Activated naive CD4-positive, alpha-beta T cell (primary cell): ENCODE measurements at places on chromosomes 12 and 14.

GRCh38 chr12:26205941-26206340 lies 10.6 kb downstream of the SSPN start:
- no peak for DNase-seq

DNA sequence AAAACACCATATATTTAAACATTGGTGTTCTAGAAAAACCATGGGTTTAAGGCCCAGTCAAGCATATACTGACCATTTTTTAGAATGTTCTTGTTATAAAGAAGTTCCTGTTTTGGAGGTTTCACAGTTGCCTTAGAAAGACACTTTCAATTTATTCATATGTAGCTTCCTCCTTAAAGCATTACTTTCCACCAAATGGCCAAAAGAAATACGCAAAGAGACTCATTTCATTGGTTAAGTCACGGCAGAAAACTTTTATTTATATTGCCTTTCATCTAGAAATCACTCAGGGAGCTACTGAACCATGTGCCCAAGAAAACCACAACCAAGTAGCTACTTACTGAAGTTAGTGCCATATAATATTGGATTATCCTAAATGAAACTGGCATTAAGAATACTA lies 40.0 kb downstream of the MYBPC1 start:
- no peak for DNase-seq

DNA sequence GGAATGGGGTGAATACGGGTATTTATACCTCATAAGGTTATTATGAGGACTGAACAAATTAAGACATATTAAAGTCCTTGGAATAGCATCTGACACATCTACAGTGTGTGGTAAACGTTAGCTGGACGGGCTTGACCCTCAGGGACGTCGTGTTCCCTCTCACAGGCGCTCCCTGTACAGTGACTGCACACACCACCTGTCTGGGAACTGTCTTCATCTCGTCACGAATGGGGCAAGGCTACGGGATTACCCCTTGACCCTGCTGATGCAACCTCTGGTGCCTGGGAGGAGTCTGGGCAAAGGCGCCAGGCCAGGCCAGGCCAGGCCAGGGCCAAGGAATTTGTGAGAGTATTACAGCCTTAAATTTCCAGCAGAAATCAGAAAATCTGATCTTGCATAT lies 191.1 kb downstream of the CALM1 start:
- DNase-seq: no peak

DNA sequence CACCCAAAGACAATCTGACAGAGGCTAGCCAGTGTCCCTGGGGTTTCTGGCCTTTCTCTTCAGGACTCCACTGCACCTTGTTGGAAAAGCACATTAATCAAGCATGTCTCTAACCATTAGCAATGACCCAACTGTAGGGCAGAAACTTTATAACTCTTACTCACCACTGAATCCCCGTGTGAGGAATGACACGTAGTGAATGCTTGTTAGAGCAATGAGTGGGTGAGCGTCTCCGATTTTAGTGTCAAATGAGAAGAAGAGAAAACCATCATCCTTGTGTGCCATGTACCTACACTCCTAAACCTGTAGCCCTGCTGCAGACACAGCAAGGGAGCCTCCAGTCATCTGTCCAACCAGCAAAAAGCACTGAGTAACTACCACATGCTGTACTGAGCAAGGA lies 56.5 kb upstream of the GPR68 start:
- DNase-seq: no peak

GRCh38 chr14:73770977-73771847 lies 57.0 kb upstream of the PNMA1 start:
- DNase-seq: no peak

DNA sequence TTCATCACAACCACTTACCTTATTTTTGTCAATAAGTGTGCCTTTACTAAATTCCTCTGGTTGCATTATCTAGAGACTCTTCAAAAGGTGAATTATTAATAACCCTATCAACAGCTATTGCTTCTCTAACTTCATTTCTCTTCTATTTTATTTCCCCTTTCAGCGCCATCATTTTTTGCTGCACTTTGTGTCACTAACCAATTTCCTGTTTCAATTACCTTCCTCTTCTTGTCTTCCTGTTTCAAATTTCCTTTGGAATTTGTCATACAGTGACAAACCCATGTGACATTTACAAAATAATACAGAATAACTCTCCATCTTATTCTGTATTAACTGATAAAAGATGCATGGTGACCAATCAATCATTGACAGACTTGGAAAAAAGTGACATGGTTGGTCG lies 12.2 kb upstream of the CLEC2A start:
- no peak for DNase-seq

GRCh38 chr14:68548194-68549076 lies 244.4 kb downstream of the ZFP36L1 start:
- no peak for DNase-seq

GRCh38 chr14:47389535-47389934 lies 285.9 kb downstream of the MDGA2 start:
- no peak for DNase-seq

DNA sequence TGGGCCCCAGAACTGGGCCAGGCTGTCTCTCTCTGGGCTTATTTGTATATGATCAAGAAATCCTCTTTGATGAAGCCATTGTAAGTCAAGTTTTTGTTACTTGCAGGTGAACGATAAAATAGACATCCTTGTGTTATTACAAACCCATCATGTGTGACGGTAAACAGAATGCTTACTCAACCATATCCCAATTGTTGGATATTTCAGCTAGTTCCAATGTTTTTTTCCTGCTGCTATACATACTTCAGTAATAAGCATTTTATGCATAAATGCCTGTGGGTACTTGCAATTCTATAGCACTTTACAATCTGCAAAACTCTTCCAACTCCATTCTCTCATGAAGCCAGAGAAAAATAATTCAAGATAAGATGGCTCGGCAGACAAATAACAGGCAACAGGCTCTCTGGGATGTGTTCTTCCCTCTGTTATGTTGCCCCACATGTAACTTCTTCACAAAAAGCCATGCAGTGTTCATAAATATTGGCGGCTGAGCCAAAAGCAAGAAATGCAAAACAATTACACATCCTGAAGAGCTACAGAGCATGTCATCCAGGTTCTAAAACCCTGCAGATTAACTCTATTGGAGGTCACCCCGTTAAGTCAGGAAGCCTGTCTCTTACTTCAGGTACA lies 69.5 kb downstream of the CLMN start:
- DNase-seq: no peak

DNA sequence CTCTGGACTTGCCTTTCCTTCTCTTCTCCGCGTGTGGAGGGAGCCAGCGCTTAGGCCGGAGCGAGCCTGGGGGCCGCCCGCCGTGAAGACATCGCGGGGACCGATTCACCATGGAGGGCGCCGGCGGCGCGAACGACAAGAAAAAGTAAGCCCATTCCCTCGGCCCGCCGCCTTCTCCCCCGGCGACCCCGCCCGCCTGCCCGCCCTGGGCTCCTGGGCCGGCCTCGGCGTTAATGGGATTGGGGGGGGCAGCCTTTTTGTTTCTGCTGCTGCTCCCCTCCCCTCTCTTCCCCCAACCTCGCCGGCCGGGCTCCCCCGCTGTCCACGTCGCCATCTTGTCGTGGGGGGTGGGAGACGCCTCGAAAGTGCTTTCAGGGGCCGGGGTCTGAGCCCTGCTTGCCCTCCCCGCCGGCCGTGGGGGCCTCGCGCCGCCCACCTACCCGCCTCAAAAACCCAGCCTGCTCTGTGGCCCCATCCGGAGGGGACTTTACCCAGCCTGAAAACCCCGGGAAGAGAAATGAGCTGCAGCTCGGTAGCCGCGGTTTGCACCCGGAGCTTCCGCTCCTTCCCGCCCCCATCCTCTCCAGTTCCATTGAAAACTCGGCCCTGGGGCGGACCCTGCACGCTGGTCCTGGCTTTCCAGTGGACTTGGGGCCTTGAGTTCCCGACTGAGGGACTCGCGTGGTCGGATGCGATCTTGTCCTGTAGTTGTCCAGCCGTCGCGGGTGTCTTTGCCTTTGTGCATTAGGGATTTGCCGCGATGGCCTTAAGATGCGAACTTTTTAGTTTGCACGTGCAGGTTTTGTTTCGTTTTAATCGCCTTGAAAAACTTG lies 598 bp downstream of the HIF1A start:
- peak; percentile 38 for DNase-seq

DNA sequence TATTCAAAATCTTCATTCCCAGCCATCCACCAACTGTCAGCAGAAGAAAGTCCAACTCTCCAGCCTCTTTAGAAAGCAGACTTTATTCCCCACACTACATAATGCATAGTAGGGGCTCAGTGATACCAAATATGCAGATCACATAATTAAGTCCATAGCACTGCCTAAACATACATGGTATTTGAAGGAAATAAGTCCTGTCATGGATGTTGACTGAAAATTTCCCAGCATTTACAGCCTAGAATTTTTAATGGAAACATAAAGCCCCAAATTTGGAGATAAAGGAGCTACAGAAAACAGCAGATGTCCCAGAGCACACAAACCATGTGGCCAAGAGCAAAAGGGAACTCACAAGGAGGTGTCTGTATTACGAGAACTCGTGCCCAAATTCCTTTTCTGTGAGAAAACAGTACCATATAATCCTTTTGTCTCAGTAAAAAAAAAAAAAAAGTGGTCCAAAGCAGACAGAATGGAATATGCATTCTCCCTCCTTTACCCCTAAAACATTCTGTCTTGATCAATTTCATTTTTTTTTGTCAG lies 920.5 kb downstream of the NRXN3 start:
- DNase-seq: no peak

DNA sequence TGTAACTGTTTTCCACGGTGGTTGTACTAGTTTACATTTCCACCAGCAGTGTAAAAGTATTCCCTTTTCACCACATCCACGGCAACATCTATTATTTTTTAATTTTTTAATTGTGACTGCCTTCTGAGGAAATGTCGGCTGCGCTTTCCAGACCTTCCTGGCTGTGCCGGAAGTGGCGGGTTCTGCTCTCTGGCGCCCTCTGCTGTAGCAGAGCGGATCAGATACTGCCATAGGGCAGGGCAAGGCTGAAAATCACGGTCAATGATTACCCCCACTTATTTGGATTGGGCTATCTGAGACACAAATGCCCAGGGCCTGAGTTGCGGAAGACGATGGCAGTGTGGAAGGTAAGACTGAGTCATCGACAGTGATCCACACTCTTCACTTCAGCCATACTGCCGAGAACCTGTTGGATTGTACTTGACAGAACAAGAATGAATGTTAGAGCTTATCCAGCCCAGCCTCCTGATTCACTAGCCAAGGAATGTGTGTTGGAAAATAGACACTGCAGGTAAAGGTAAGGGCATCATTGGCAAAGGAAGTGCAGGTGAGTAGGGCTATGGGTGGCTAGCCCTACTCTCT lies 124.2 kb downstream of the NTF3 start:
- no peak for DNase-seq

GRCh38 chr12:20006871-20007730 lies 361.2 kb upstream of the PDE3A start:
- no peak for DNase-seq

DNA sequence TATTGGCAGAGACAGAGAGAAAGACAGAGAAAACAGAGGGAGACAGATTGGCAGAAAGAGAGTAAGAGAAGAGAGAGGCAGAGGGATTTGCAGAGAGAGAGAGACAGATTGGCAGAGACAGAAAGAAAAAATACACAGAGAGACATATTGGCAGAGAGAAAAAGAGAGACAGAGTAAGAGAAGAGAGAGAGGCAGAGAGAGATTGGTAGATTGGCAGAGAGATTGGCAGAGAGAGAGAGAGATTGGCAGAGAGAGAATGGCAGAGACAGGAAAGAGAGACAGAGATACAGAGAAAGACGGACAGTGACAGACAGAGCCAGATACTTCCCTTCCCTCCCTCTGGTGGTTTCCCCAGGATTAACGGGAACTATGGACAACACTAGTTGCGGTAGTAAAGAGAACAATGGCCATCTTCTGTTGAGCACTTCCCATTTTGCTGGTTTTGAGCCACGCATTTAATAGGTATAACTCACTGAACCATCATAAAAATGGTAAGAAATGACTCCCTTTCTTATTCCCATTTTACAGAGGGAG lies 2.6 kb upstream of the NOS1 start:
- no peak for DNase-seq

GRCh38 chr14:76950055-76951020 lies 78.2 kb downstream of the IRF2BPL start:
- DNase-seq: no peak

GRCh38 chr12:108449478-108449877 lies 65.6 kb upstream of the FICD start:
- no peak for DNase-seq

DNA sequence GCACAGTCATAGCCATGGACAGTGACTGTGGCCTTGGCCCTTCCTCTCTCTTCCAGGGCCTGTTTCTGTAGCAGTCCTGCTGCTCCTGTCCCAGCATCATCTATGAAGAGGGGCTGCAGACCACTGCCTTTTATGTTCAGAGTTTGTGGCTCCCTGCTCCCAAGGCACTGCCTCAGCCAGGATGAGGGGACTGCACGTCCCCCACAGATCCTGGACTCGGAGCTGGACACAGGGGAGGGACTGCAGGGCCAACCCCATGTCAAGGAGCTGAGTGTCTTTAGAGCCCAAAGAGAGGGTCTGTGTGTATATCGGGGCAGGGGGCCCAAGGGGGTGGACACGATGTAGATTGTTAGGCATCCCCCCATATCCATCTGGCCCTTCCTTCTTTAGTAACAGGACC lies 60.6 kb upstream of the DIO3 start:
- no peak for DNase-seq

- no peak for DNase-seq
These were observed 63.2 kb upstream of the PTPRR start for GRCh38 chr12:70983692-70984091.

DNA sequence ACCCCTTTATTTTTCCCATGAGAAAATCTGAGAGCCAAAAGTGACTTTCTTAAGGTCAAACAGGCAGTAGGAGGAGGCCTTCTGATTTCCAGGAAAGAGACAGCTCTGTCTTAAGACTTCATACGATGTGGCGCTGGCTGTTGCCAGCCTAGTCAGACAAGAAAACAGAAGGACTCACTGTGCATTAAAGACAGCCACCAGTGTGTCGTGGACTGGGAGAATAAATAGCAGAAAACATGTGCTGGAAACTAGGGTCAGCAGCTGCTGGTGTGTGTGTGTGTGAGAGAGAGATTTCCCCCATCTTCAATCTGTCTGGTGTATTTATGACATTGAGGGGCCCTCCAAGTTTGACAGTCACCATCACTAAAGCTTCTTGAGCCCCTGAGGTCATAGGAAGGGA lies 708.6 kb upstream of the TMEM132C start:
- DNase-seq: no peak

DNA sequence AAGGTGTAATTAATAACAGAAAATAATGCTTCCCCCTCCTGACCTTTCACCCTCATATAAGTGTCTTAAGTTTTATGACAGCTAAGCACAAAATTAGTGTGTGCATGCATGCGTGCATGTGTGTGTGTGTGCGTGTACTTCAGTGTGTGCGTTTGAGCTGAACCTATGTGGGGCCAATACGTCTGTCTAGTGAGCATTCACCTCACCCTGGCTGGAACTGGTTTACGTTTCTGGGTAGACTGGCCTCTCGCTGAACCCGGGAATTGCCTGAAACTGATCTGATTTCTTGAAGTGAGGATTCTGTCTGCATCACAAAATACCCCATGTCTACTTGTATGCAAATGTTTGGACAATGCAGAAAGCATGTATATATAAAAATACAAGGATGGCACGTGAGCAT lies 68.2 kb upstream of the TBX3 start:
- DNase-seq: no peak
